A172 (cell line): ENCODE measurements at places on chromosomes 7 and 10.

GRCh38 chr10:27344568-27345454, 104.2 kb upstream of the ACBD5 start:
- no peak for DNase-seq

GRCh38 chr10:124072106-124072505, 21.3 kb downstream of the CHST15 start:
- no peak for DNase-seq

DNA sequence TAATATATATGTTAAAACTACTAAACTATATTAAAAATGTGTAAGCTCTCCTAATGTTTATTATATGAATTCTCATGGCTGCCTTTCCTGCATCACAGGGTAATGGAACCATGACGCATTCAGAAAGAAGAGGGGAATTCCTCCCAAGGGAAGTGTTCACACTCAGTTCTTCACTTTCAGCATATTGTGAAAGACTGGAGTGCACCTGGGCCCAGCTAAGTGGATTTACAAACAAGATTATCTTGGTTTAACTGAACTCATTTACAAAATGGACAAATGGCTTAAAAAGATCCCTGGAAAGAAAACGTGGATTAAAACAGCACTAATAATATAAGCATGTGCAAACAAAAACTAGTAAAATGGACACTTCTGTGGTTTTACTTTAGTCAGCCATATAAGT, 149.8 kb downstream of the DOCK4 start:
- DNase-seq, result peak; percentile 31

GRCh38 chr10:17415046-17415658, 39.2 kb downstream of the ST8SIA6 start:
- DNase-seq, result no peak

- no peak for DNase-seq
Measured at GRCh38 chr10:116636976-116637375, 16.2 kb downstream of the PNLIPRP2 start.

DNA sequence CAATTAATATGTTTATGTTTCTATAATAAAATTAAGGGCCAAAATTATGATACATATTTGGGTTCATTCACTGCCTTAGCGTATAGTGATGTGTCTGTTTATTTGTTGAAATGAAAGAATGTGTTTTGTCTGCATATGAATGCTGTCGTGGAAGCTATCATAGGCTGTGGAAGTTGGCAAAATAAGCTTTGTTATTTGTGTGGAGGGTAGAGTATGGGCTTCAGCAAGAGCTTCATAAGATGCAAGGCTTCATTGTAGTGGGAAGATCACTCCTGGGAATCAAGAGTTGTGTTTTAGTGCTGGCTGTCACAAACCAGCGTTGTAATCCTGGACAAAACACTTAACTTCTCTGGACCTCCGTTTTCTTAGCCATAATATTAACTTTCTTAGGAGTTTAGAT, 2.5 kb downstream of the SLK start:
- no peak for DNase-seq

DNA sequence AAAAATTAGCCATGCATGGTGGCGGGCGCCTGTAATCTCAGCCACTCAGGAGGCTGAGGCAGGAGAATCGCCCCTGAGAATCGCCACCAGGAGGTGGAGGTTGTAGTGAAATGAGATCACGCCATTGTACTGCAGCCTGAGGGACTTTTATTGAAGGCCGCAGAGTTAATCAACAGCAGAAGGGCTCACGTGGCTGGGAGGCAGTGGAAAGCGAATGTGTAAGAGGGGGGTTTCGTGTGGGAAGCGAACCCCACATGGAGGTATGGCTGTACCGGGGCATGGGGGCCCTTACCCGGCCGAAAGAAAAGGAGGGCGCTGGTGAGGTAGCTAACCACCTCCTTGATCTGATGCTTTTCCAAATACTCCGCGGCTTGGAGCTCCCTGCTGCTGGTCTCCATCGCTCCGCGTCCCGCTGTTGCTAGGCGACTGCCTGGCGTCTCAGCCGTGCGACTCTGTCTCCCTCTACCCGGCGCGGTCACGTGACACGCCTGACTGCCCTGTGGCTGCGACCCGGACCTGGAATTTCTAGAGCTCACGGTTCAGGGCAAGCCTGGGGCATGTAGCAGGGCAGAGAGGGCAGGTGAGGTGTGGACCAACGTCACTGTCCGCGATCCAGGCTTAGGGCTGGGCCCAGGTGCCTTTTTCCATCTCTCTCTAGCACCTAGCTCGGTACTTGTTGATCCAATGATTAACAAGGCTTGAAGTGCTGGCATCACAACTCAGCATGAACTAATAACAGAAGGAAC, at the start of gene EFCAB10:
Gene EFCAB10, minus strand, starts transcription at position 428 of the 746 bp plus-strand sequence. Its CDS starts 30 bp downstream, at position 398.
- no peak for DNase-seq

DNA sequence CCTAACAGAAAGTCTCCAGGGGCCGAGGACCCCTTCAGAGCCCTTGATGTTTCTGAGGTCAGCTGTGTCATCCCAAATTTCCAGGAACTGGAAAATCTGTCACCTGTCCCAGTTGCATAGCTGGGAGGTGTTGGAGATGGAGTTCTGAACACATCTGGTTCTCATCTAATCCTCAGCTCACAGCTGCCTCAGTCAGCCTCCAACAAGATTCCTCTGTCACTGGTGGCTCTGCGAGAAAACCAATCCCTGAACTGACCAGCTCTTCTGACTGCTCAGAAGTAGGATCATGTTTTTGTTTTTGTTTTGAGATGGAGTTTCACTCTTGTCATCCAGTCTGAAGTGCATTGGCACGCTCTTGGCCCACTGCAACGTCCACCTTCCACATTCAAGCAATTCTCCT, 37.6 kb upstream of the MYL10 start:
- DNase-seq, result no peak

GRCh38 chr7:37514497-37514896, 65.8 kb upstream of the ELMO1 start:
- no peak for DNase-seq

GRCh38 chr7:31811650-31812461, 124.8 kb downstream of the PPP1R17 start:
- peak; percentile 50 for DNase-seq

DNA sequence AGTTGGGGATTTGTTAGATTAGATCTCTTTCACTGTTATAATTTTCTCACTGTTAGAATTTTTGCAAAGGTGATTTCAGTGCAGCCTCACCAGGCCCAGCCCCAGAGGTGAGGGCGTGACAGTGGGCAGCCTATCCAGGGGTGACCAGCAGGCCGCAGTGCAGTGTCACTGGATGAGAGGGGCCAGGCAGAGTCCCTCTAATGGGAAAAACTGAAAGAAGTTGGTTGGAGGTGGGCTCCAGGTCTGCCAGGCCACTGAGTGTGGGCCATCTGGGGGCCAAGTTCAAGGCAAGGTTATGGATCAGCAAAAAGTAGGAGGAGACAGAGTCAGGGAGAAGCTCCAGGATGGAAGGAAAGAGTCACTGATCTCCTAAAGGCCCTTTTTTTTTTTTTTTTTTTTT, 90.5 kb upstream of the SDK1 start:
- DNase-seq, result no peak

- DNase-seq, result no peak
Measured at GRCh38 chr7:45363669-45364068, 206.1 kb downstream of the RAMP3 start.

- DNase-seq, result no peak
Measured at GRCh38 chr7:34034728-34035127, 129.4 kb downstream of the BMPER start.

GRCh38 chr7:84669177-84669732, 474.7 kb upstream of the SEMA3A start:
- no peak for DNase-seq

DNA sequence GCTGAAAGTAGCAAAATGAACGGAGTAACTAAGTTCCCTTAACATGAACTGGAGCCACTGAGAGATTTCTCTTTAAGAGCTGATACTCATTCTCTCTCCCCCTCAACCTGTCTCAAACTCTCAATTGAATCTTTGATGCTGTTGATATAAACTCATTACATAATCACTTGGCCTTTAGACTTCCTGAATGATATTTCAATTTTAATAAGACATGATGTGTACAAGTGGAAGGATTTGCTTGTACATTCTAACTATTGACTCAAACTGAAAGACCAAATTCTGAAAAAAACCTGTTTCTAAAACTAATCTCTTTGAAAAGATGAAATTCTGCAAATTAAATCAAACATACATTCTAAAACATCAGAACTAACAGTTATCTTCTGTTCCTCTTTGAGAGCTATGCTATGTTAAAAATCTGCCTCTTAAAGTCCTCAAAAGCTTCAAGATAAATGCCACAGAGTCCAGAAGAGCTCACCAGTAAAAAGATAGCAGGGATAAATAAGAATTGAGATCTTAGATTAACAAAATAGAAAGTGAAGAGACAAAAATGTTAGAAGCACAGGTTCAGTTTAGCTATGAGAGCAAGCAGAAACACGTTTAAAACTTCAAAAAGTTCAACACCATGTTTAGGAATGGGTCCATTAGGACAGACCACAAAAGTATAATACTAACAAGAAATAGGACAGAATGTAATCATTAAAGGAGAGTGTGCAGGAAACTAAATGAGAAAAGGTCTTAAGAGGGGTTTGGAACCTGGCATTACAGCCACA, 46.1 kb downstream of the TNPO3 start:
- no peak for DNase-seq

DNA sequence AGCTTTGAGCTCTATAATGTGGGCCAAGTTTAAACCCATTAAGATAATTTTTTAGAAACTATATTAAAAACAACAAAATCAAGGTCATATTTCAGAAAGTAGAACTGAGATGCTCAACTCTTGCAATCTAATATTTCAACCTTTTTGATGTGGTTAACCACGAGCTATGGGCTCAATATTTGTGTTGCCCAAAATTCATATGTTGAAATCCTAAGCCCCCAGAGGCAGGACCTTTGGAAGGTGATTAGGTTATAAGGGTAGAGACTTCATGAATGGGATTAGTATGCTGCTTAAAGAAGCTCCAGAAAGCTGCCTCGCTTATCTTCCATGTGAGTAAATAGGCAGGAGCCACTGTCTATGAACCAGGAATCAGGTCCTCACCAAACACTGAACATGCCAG, 284.4 kb downstream of the CRPPA start:
- no peak for DNase-seq
